Renal cortical epithelial cell (primary cell): ENCODE measurements at places on chromosomes 12 and 14. TPM values are rescaled to one million over a fixed set of nuclear protein-coding genes. Genes with fewer than 3 reads are reported as not detected.

DNA sequence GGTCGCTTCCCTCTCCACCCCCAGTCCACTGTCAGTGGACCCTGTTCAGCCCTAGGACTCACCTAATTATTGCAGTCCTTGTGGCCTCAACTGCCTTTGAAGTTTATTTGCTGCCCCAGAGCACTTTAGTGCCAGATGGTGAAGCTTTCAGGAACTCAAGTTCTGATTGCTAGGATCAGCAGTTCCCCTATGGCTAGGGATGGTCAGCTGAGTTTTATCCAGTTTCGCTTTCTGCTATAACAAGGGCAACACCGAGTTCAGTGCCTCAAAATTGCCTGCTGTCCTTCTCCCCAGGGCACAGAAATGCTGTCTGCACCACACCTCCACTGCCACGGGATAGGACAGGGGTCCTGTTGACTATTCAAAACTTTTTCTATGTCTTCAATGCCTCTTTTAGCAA, 295.0 kb downstream of the GPHN start:
- DNase-seq = no peak

- DNase-seq = no peak
Measured at GRCh38 chr12:4215229-4216186, 58.1 kb upstream of the CCND2 start.

GRCh38 chr14:29681316-29681715, 246.3 kb downstream of the PRKD1 start:
- DNase-seq = no peak

DNA sequence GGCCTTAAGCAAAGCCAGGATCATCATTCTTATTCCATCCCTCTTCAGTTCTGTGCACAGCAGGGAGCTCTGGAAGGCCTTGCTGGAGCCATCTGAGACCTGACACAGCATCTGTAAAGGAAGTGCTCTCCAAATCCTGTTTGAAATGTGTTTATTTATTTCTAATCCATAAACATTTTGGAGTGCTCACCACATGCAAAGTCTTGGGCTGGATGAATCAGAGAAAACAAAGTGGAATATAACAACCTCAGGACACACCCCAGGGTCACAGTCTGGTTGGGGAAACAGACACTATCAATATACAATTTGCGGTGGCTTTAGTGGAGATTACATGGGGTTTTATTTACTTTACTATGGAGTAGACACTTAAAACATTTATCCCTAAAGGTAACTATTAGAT, 54.3 kb downstream of the BMP4 start:
- DNase-seq = no peak

DNA sequence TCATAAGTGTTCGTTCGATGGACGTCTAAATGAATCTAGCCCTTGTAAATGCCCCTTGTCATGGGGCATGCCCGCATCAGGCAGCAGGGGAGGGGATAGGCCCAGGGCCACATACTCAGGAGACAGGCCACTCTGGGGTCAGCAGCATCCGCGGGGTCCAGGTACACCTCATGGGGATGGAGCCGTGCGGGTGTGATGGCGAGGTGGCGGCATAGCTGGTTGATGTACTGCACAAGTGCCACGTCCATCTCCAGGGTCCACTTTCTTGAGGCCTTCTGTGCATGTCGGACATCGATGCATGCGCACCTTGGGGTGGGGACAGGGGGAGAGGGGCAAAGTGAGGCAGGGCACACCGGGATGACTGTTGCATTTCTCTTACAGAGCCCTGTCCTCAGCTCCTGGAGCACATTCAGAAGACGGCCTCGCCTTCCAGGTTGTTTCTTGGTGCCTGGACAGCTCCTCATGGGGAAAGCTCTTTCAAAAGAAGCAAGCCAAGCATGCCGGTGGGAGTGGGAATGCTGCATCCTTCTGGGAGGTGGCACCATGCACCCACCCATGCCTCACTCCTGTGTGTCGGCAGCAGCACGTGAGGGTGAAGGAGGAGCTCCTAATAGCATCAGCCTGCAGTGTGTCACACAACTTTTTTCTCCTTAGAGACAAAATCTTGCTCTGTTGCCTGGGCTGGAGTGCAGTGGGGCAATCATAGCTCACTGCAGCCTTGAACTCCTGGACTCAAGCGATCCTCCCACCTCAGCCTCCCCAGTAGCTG, 47.4 kb downstream of the TRAFD1 start:
- DNase-seq = no peak

DNA sequence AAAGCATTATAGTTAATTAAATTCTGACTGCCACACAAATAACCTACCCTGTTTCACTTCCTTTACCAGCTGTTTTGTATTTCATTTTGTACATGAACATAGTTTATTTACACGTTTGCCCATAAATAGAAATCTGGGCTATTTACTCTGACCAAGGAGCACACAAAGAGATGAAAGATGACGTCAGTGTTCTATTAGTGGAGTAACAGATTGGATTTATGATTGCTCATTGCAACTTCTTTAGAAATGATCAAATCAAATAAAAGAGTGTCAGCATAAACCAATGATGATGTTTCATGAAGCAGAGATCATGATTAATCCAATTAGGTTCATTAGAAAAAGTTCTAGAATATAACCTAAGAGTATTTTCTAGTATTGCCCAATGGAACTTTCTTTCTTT, 12.0 kb upstream of the RTL1 start:
- DNase-seq = no peak

DNA sequence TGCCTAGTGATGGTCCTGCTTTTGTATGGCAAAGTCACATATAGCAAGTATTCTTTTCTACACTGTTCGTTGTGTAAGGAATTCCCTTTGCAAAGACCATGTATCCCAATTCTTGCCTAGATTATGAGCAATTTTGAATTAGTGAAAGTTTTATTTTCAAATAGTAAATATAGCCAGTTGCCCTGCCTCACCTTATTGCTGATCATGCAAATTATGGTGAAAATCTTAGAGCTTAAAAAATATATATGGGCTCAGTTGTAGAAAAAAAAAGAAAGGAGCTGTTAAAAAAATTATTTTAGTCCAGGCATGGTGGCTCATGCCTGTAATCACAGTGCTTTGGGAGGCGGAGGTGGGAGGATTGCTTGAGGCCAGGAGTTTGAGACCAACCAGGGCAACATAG, 18.8 kb downstream of the SRP54 start:
- no peak for DNase-seq

- DNase-seq = peak; percentile 13
Measured at GRCh38 chr12:96258104-96258961, 64.2 kb downstream of the ELK3 start.

The PMCH gene
- not detected in 2 replicates for total RNA-seq

The MYF6 gene
- 0.52 TPM in 1 of 2 replicates, not detected in the other for total RNA-seq

The MAX gene
- 32.0 and 50.4 TPM in 2 replicates for total RNA-seq

The TMPRSS12 gene
- total RNA-seq = not detected in 2 replicates

The HEBP1 gene
- 5.9 and 30.0 TPM in 2 replicates for total RNA-seq
